Forelimb muscle (tissue), 1 donor: ENCODE measurements at places on chromosomes 4 and X.

GRCh38 chrX:39577985-39578869, 519.5 kb downstream of the BCOR start:
- no peak for DNase-seq

DNA sequence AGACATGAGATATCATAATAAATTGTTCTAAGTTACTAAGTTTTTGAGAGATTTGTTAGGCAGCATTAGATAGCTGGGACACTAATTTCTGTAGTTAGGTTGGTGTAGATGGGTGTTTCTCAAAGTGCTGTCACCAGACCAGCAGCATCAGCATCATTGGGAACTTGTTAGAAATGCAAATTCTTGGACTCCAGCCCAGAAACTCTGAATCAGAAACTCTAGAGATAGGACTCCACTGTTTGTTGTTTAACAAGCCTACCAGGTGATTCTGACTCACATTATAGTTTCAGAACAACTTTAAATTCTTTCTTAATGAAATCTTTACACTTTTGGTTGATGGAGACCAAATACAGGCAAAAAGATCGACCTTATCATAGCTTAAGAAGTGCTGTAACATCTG, 173.7 kb downstream of the PABPC4L start:
- no peak for DNase-seq

DNA sequence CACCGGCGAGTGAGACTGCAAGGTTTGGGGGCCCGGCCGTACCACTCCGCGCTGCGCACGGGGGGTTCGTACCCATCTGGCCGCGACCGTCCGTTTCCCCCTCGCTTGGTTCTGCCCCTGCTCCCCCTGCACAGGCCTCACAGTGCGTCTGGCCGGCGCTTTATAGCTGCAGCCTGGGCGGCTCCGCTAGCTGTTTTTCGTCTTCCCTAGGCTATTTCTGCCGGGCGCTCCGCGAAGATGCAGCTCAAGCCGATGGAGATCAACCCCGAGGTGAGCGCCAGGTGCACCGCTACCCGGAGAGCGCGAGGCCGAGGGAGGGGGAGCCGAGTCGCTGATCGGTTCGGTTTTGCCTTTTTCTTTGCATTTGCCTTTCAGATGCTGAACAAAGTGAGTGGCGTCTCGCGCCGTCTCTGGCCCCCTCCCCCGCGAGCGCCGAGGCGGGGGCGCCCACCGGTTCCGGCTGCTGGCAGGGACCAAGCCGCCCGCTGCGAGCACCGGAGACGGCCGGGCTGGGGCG, at the start of gene UCHL1:
Gene UCHL1 (plus strand): TSS at position 189 of the 517 bp plus-strand sequence. CDS start 49 bp downstream, at position 238.
- DNase-seq = no peak

GRCh38 chr4:104286867-104287266, 207.8 kb downstream of the CXXC4 start:
- DNase-seq = no peak

GRCh38 chr4:164252286-164252685, 501.6 kb upstream of the SMIM31 start:
- no peak for DNase-seq

GRCh38 chr4:56575820-56576429, 70.3 kb downstream of the ARL9 start:
- peak; percentile 26 for DNase-seq

DNA sequence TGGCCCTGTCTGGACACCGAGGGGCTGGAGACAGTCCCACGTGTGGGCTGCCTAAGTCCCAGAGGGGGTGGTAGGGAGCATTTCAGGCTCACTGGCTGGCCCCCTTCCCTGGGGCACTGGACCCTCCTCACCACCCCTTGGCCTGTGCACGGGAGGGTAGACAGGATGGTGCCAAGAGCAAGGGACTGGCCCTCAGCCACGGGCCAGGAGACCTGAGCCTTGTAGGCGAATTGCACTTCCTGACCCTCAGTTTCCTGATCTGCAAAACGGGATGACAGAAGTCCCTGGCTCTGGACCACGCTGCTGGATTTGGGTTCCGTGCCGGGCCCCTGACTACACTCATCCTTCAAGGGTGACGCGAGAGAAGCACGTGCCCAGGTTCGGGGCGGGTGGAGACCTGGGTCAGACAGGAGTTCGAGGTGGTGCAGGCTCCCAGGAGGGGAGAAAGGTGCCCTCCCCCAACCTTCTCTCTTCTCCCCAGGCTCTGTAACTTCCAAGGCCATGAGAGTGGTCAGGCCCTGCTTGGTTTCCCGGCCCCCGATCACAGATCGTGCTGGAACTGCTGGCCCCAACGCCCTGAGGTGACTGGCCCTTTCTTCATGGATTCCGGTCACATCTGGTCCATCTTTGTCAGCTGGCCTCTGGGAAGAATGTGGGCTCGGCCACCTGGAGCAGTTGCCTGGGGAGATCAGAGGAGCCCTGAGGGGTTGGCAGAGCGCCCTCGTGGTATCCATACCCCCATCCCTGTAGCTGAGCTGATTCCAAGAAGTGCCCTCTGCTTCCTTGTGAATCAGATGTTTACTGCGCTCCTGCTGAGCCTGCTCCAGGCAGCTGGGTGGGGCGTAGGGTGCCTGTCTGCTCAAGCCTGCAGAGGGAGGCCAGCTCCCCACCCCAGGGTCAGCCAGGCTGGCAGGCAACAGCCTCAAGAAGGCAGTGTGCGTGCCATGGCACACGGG, 3.3 kb downstream of the SH3BP2 start:
- DNase-seq = no peak

- no peak for DNase-seq
Observed at GRCh38 chrX:55488006-55488592, 1.5 kb downstream of the USP51 start.

DNA sequence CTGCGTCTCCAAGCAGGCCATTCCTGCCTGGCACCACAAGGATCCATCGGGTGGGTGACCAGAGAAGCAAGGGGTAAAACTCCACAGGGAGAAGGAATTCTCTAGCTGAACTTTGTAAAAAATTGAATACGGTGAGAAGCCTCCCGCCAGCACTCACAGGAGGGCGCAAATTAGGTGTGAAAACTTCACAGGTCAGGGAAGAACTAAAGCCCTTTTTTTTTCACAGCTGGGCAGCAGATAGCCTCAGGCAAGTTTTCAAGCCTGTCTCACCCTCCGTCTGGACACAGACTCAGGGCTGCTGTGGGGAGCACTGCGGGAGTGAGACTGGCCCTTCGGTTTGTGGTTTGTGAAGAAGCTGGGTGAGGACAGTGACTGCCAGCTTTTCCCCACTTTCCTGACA, 224.1 kb upstream of the FGF16 start:
- no peak for DNase-seq

DNA sequence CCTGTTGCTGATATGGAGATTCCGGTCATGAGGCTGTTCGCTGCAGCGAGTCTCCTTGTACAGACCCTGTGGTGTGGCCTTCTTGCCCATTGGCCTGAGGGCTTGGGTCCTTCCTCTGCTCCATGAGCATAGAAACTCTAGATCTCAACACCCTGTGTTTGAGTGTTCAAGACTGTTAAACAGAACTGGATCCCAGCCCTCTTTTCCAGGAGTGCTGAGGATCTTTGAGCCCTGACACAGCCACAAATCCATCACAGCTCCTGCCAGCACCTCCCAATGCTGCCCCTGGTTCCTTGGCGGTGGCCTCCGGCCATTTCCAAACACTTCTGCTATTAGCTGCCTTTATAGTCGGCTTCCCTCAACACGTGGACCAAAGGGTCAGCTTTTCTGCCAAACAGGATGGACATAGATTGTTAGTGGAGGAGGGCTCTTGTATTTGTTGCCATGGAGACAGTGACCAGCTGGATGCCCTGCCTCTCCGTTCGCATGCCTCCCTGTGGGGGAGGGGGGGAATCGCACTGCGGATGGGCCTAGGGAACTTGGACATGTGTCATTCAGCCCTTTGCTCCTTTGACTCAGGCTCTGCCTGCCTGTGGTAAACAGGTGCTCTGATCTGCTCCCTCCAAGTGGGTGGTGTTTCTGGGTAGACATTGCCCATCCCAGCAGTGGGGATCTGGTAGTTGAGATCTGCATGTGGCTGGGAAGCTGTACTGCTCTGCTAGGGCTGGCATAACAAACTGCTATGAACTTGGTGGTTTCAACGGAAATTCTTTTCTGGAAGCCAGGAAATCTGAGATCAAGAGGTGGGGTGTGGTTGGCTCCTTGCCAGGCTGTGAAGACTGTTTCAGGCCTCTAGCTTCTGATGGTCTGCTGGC, 6.9 kb upstream of the WDR1 start:
- DNase-seq = no peak

DNA sequence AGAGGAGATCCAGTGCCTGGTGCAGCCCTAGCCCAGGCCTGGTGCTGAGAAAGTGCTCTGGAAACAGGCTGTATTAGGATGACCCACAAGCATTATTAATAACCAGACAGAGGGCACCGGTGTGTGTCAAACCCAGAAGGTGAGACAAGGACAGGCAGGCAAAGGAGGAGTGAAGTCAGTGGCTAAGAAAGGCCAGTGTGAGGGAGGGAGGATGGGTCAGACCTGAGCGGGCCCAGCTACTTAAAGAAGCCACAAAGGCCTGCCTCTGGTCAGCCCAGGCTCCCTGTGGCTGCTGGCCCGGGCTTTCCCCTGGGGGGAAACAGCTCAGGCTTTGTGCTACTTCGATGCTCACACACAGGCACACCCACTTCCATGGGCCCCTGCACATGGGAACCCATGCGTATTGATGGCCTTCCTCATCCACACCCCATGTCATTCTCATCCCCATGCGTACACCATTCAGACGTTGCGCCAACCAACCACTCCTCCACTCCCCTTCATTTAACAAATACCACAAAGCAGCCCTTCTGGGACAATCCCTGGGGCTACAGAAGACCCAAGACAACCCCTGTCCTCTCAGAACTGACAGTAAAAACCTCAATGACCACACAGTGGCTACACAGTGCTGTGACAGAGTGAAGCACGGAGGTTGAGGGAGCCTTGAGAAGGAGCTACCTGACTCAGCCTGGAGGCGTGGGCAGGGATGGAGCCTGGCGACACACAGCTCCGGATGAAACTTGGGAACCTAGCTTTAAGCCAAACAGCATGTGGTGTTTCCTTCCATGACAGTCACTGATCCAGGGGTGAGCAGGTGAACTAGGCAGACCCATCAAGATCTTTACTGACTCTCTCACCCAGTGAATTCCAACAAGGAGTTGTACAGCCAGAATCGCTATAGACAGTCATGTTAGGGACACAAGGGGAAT, 24.9 kb upstream of the MTM1 start:
- DNase-seq = no peak

GRCh38 chr4:173038192-173038896, 130.3 kb upstream of the GALNT7 start:
- DNase-seq = no peak

DNA sequence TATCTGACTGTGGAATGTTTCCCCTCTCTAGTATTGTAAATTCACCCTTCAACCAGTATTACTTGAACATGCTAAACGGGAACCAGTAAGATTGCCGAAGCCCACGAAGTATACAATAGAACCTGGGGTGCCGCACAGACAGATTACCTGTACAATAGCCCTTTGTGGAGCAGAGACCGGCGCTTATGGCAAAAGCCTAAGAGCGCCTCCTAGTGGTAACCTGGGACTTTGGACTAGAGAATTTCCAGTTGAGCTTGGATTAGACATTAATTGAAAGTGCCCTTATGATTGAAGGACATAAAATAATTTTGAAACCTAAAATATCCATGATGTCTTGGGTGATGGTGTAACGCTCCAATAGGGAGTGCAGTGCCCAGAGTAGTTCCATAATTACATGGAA, 14.1 kb downstream of the ZNF157 start:
- no peak for DNase-seq
